Esophagus squamous epithelium (tissue), 5 donors: ENCODE measurements at places on chromosomes 5 and 9.

DNA sequence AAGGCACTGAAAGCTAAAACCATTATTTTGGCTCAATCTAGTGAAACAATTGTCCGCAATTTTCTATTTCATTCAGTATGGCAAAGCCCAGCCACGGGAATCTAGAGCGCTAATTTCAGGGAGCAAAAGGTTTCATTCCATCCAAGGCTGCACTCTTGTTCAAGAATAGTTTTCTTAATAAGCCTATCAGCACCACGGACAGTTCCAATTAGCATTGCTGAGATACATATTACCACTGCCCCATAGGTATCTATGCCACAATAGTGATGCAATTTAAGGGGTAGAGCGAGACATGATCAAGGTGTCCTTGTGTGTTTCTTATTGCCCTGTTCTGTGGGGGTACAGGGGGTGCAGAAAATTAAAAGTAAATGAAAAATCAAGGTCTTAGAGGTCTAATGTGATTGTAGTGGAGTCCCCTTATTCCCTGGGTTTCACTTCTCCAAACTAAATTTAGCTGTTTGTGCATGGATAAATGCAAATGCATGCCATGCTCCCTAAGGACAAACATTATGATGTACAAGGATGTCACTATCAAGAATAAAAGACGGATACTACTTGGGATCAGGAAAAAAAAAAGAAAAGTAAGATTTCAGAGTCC lies 45.5 kb downstream of the SPOCK1 start:
- no peak for DNase-seq

- no peak for DNase-seq
Observed at GRCh38 chr5:7926720-7927119, 57.8 kb downstream of the MTRR start.

DNA sequence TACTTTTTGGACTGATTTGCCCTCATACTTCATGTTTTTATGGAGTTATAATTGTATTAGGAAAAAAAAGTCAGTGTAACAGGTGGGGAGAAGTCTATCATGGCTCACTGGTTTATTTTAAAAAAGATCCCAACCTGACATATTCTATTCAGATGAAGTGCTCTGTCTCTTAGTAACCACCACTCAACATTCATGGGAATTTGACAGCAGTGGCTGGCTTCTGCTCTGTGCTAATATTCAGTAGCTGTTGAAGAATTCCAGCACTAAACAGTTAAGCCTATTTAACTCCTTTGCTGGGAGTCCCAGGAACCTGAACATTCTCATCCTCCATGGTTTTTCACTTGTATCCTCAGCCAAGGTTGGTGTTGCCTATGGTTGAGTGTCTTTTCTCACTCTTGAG lies 23.1 kb downstream of the CMYA5 start:
- no peak for DNase-seq

DNA sequence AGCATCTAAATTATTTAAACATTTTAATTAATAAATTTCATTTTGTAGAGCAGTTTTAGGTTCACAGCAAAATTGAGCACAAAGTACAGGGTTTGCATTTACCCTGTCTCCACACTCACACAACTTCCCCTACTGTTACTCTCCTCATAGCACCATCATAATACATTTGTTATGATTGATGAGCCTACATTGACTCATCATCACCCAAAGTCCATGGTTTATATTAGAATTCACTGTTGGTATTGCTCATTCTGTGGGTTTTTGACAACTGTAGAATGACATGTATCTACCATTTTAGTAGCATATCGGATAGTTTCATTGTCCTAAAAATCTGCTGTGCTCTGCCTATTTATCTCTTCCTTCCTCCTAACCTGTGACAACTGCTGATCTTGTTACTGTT lies 411.1 kb upstream of the MPDZ start:
- no peak for DNase-seq

- DNase-seq = no peak
Observed at GRCh38 chr5:118776755-118777154, 211.6 kb downstream of the DTWD2 start.

GRCh38 chr9:69149321-69149807 lies 24.7 kb upstream of the TJP2 start:
- no peak for DNase-seq

DNA sequence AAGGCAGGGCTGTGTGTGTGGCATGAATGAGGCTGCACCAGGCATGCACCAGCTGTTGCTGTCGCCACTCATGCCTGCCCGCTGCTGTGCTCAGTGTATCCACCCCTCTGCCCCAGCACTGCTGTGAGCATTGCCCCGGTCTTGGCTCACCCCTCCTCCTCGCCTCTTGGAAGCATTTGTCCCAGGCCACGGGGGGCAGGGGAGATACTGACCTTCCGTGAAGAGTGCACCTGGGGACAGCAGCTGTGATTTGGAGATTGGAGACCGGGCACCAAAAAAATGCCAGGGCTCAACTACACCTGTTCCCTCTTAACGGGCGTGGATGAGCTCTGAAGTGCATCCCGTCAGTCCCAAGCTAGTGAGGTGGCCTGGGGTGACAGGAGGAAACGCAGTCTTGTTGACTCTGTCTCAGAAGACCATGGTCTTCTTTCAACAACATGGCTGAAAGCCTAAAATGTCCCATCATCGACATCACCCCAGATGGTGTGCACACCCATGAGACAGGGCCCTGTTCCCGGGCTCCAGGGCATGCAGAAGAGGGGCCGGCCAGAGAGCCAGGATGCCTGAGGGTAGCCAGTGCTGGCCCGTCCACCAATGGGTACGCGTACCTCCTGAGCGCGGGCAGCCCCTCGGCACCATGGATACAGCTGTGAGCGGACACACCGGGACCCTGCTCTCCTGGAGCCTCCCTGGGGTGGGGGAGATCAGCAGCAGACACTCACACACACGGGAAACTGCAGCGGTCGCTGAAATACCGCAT lies 115.8 kb downstream of the COL5A1 start:
- DNase-seq = no peak

GRCh38 chr9:71752352-71752751 lies 16.0 kb downstream of the CEMIP2 start:
- DNase-seq = no peak

DNA sequence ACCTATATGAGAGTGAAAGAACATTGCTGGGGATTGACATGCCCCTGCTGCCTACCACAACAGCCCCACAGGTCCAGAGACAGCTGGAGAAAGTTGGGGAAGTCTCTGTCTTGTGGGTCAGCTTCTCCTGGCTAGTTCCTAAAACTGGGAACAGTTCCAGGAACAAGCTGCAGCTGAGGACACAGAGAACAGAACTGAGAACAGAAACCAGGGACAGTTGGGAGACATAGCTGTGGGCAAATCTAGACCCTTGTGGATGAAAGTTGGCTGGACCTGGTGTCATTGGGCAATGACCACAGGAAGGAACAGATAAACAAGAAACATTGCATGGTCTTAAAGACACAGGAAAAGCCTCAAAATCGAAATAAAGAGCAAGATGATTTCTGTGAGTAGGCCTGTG lies 58.3 kb upstream of the MOCS2 start:
- DNase-seq = no peak

- DNase-seq = no peak
Observed at GRCh38 chr5:33637011-33637410, 196.2 kb downstream of the TARS1 start.

DNA sequence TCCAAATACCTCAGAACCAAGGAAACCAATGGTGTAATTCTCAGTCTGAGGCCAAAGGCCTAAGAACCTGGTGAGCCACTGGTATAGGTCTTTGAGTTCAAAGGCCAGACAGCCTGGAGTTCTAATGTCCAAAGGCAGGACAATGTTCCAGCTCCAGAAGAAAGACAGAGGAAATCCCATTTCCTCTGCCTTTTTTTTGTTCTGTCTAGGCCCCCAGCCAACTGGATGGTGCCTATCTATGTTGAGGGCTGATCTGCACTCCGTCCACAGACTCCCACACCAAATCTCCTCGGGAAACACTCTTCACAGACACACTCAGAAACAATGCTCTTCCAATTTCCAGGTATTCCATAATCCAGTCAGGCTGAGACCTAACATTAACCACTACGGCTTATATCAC lies 30.1 kb downstream of the FNIP1 start:
- no peak for DNase-seq

- DNase-seq = no peak
Observed at GRCh38 chr5:2529371-2530092, 221.9 kb downstream of the IRX2 start.

DNA sequence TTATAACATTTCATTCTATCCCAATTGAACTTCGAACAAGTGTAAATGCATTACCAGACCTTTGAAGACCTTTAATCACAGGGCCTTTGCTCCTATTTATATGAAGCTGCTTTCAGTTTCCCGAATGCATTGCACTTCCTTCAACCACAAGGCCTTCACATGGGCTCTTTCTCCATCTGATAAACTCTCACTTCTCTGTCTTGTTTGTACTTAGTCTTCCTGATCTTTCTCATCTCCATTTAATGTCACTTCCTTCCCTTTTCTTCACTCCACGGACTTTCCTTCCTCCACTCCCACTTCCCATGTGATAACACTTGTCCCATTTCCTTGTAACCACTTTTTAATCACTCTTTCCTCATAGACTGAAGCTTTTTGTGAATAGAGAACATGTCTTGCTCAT lies 74.3 kb upstream of the TNC start:
- DNase-seq = no peak

DNA sequence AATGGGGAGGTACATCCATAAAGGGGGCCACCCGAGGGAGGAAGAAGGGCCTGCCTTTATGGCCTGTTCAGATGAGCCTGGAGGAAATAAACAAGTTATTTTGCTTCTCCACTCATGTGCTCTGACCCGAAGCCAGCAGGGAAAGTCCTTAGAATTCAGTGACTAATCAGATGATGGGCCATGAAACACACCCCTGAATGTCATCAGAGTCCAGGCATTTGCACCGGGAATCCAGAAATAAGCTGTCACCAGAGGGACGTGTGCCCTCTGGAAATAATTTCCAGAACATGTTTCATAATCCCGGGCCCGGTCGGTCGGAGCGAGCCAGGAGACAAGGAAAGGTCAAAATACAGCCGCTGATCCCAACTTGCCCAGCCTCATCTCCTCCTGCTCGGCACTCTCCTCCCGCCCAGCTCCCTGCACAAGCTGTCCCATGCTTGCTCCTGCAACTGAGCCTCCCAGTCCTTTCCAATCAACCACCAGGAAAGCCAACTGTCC lies 73.6 kb upstream of the ZNF622 start:
- no peak for DNase-seq

DNA sequence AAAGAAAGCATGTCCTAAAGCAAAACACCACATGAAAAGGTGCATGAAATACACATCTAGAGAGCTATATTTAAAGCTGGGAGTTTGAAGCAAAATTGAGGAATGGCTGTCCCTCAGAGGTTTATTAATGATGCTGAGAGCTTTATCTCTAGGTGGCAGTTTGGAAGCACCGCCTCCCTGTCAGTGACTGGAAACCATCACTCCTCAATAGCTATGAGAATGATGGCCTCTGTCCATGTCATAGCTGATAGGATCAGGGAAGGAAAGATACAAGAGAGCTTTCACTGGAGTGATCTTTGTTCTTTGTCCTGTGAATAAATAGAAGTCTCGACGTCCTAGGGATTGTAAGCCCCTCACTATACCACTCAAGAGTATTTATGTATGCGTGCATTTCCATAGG lies 110.5 kb downstream of the NUDT12 start:
- DNase-seq = no peak

DNA sequence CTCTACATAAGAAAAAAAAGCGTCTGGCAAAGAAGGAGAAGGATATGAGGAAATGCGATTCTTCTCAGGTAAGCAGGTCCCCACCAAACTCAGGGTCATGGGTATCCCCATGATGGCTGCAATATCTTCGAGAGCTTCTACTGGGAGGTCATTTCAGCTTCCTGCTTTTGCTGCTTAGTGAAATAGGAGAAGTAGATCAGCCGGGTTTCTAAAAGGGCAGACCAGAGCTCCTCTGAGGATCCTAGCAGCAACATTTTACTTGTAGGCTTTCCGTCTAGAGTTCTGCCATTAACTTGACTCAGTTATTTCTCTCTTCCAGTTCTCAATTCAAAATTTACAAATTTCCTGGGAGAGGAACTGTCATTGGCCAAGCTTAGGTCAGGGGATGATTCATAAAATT lies 134.7 kb downstream of the DPYSL3 start:
- DNase-seq = no peak

- DNase-seq = no peak
Observed at GRCh38 chr9:111287127-111287526, 42.9 kb downstream of the OR2K2 start.

GRCh38 chr5:112684121-112684520 lies 53.6 kb upstream of the APC start:
- no peak for DNase-seq

GRCh38 chr5:59275510-59276324 lies 617.8 kb downstream of the PDE4D start:
- DNase-seq = no peak

- no peak for DNase-seq
Observed at GRCh38 chr5:65895891-65896290, 30.5 kb upstream of the ERBIN start.

GRCh38 chr9:72306761-72307160 lies 58.2 kb downstream of the ZFAND5 start:
- DNase-seq = no peak

- DNase-seq = no peak
Observed at GRCh38 chr9:33161589-33162132, 5.5 kb downstream of the B4GALT1 start.

DNA sequence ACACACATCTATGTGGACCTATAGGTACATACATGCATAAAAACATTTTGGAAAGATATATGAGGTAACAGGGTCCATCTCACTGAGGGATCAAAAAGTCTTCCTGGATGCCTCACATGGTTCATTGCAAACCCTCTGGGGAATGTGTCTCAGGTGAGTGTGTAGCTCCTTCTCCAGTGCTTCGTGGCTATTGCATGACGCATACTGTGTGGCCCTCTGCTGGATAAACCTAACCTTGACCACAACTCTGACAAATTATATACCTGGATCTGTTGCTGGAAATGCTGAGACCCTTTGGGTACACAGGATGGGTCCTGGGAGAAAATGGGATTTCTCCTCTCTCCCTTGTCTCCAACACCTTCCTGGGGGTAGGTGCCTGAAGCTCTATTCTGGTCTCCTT lies 91.9 kb downstream of the JAKMIP2 start:
- no peak for DNase-seq

GRCh38 chr9:116632990-116633838 lies 53.9 kb upstream of the TRIM32 start:
- DNase-seq = no peak

GRCh38 chr5:147904110-147904509 lies 2.2 kb downstream of the C5orf46 start:
- no peak for DNase-seq

DNA sequence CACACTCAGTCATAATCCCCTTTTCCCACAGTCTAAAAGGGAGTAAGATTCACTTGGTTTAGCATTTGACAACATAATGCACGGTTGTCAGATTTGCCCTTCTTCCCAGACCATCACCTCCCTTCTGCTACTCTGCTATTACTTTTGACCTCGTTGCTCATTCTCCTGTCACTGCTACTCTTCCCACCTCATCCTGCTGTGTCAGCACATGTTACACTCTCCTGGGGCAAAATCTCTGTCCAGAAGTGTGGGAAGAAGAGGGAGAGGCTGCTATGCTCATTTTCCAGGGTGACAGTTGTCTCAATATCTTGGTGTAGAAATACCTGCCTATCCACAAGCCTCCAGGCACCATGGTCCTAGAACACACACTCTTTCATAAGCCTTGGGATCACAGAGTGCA lies 449.9 kb upstream of the PIK3R1 start:
- no peak for DNase-seq
